Heart left ventricle (tissue), 16 donors: ENCODE measurements at places on chromosomes 2 and 18. TPM values are rescaled to one million over a fixed set of nuclear protein-coding genes. Genes with fewer than 3 reads are reported as not detected.

GRCh38 chr2:226728996-226729395 is 70.6 kb downstream of the IRS1 start:
- DNase-seq, result no peak

DNA sequence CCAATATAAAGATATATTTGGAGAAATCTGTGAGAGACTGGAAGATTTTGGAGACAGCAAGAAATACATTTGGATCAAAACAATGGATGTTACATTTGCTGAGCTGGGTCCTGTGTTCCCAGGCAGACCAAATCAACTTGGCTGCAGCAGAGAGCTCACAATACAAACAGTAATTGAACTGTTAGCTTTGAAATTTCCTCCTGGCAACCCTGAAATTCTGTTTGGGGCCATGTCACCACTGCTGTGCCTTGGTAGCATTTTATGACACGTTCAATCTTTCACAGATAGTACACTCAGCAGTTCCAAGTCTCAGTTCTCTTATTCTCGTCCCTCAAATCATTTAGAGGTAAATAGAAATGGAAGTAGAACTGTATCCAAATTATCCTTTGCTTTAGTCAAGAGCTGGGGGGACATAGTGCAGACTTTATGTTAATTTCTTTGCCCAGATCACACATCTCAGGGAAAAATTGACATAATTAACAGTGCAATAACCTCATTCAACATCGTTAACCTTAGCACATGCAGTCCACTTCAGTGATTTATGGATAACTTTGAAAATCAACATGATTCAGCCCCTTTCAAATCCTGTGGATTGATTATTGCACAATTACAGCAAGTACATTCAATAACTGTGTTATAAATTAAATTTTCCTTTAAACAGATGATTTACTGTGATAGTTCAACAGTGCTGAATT is 277.4 kb upstream of the MC4R start:
- DNase-seq, result no peak

GRCh38 chr18:3184275-3184963 is 35.3 kb downstream of the MYOM1 start:
- peak; percentile 31 for DNase-seq

- DNase-seq, result peak; percentile 63
Observed at GRCh38 chr2:24898122-24899109, 21.6 kb downstream of the ADCY3 start.

LHCGR gene
- total RNA-seq, result not detected
